Left renal cortex interstitium (tissue), 4 donors: ENCODE measurements at places on chromosomes 4 and X.
A peak's percentile ranks its signal among the peaks of the same experiment; 100 is the strongest.

DNA sequence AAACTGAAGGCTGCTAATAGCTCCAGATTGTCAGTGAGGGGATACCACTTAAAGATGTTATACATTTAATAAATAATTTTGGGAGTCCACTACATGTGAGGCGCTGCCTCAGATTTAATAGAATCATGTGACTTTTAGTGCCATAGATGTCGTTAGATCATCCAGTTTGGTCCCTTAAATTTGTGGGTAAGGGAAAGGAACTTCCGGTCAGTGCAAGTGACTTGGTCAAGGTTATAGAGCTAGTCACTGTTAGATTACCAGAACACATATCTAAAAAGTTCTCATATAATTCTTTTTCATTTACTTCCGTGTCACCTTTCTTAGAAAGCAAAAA is 529 bp upstream of the UBA6 start:
- no peak for DNase-seq

- DNase-seq = peak; percentile 83
Observed at GRCh38 chr4:151015459-151016347, 619 bp upstream of the LRBA start.

- DNase-seq = no peak
Observed at GRCh38 chrX:65610040-65610439, 57.4 kb upstream of the MSN start.

DNA sequence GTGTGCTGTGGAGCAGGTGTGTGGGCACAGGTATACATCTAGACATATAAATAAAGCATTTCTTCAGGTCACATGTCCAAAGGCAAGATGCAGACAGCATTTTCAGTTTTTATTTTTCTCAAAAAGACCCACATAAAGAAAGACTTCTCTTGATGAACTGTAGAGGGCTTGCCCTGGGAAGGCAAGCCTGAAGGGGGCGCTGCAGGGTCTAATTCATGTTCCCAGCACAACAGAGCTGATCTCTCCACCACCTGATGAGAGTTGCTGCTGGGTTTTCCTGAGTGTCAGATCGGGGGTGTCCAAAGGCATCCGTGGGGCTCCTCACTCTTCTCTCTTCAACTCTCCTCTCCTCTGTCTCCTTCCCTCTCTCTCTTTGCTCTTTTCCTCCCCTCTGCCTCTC is 26.6 kb downstream of the ADRA2C start:
- no peak for DNase-seq

GRCh38 chr4:2497931-2498330 is 29.0 kb downstream of the RNF4 start:
- DNase-seq = no peak

GRCh38 chrX:71846429-71846828 is 64.2 kb upstream of the NHSL2 start:
- no peak for DNase-seq

DNA sequence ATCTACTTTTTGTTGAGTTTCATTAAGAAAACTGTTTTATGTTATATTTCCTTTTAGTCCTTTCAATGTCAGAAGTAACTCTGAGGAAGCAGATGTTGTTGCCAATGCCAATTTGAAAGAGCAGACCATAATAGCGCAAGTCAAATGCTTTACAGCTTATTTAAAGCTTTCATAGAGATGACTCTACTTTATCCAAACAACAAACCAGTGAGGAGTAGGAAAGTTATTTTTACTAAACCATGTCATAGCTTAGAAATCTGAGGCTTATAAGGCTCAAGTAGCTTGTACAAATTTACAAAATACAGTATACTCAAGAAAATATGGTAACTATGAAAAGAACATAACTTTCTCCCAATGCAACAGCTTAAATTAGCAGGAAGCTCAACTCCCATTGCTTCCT is 40.1 kb upstream of the SPOCK3 start:
- DNase-seq = no peak

DNA sequence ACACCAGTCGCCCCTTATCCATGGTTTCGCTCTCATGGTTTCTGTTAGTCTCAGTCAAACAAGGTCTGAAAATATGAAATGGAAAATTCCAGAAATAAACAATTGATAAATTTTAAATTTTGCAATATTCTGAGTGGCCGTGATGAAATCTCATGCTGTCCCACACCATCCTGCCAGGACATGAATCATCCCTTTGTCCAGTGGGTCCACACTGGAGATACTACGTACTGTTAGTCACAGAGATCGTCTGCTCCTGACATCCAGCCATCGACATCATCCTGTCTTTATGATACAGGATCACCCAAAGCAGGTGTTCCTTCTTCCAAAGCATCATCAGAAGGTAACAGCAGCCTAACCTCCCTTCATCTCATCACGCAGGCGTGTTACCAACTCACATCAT is 76.5 kb upstream of the MSX1 start:
- DNase-seq = no peak

DNA sequence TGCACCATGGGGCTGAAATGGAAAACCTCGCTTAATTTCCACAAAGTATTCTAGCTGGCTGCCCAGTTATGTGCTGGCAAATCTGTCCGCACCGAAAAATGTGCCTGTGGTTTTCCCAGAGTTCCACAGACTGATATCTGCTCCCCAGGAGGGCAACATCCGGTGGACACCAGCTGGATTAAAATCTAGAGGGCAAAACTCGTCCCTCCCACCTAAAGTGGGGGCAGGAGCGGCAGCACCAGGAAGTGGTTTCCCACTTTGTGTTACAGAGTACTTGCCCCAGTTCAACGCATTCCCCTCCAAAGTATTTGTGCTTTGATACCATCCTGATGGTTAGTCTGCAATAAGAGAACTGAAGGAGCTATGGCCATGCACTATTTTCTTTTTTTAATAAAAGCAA is 187.6 kb downstream of the TSPAN5 start:
- no peak for DNase-seq

- no peak for DNase-seq
Observed at GRCh38 chr4:143026459-143027170, 158.1 kb upstream of the USP38 start.

GRCh38 chr4:17138847-17139246 is 240.4 kb upstream of the LDB2 start:
- DNase-seq = no peak

- no peak for DNase-seq
Observed at GRCh38 chrX:75229774-75230173, 44.1 kb upstream of the UPRT start.

GRCh38 chrX:153644356-153645125 is 2.5 kb upstream of the DUSP9 start:
- DNase-seq = no peak

- DNase-seq = no peak
Observed at GRCh38 chr4:146058531-146058930, 117.0 kb upstream of the LSM6 start.

DNA sequence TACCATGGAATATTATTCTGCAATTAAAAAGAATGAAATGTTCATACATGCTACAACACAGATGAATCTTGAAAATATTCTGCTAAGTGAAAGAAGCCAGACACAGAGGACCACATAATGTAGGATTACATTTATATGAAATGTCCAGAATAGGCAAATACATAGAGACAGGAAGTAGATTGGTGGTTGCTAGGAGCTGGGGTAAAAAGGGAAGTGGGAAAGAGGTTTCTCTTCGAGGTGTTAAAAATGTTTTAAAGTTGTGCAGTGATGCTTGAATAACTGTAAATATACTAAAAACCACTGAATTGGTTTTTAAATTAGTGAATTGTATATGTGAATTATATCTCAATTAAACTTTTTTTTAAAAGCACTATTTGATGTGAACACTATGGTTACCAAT is 3.6 kb upstream of the NXT2 start:
- no peak for DNase-seq

DNA sequence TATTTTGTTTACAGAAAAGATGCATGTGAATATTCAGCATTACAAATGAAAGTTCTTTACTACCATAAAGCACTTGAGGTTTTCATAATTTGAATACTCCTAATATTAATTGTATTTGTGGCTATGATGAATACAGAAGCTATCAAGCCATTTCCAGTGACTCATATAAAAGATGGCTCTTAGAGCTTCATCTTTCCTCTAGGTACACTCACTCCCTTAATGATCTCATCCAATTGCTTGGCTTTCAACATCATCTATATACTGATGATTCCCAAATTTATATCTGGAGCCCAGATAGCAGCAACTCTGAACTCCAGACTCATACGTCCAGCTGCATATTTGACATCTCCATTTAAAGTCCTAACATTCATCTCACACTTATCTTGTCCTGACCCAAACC is 183.4 kb upstream of the FAM241A start:
- DNase-seq = no peak

DNA sequence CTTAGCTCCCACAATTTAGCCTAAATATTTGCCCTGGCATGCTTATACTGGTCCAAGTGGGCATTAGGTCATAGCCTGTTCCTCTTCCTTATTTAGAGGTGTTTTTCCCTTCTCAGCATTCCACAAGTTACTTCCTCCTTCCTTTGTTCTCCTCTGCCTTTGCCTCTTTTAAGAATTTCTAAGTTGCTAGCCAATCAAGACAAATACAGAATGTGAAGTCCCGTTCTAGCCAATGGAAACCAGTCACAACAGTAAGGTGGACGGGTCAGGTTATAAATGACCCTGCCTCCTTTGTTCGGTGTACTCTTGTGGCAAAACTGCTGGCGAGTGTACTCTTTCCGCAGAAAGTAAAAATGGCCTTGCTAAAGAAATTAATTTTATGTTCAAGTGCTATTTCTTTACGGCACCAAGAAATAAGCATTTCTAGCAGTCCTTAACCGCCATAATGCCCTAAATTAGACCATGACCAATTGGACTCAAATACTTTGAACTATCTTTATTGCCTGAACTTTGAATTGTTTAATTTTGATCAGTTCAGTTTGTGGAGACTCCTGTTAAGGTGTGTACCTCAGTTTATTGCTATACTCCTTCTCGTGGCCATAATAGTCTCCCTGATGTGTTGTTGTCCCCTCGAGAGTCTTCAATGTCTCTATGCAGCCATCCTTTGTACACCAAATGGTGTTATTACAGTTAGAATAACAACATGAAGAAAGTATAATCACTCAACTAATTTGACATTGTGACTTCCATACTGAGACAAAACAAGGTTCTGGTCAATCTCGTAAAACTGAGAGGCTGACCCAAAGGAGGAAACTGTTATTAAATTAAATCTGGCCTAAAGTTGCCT is 1.6 kb upstream of the HADH start:
- no peak for DNase-seq

GRCh38 chr4:3042226-3042625 is 32.1 kb downstream of the HTT-AS start:
- DNase-seq = no peak
